Vagina (tissue), 2 donors: ENCODE measurements at places on chromosomes 2 and 18. TPM values are rescaled to one million over a fixed set of nuclear protein-coding genes. Genes with fewer than 3 reads are reported as not detected.
A peak's percentile ranks its signal among the peaks of the same experiment; 100 is the strongest.

- peaks cover 15% of the 10 kb centered on the region for H3K4me1 ChIP-seq
- no peaks in the 10 kb centered on the region for H3K27me3 ChIP-seq
- H3K27ac ChIP-seq, result no peak overlapping the region
- no peak overlapping the region for H3K4me3 ChIP-seq
- no peaks in the 10 kb centered on the region for H3K36me3 ChIP-seq
These were observed 90.3 kb downstream of the ROCK2 start for GRCh38 chr2:11254100-11254536.

DNA sequence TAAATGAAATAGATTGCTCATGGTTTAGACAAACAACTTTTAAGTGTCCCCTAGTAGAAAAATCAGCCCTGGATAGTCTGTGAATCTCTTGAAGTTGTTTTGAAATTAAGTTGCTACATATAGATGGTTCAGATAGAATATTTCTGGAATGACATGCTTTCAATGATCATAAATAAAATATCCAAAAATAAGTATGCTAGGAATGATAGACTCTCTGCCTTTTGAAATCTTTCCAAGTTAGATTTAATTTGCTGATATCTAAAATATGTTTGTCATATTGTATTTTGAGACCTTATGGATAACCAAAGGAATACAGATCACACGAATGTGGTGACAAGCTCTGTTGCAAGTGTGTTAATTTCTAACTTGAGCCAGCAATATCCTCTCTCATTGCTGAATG lies 488.7 kb downstream of the THSD7B start:
- DNase-seq, result no peak
- H3K27me3 ChIP-seq, result no peaks in the 10 kb centered on the region
- no peaks in the 10 kb centered on the region for H3K4me1 ChIP-seq

- no peak for DNase-seq
- H3K4me3 ChIP-seq, result no peak overlapping the region
- H3K36me3 ChIP-seq, result no peaks in the 10 kb centered on the region
- H3K27me3 ChIP-seq, result no peaks in the 10 kb centered on the region
- H3K27ac ChIP-seq, result peak overlapping the region; percentile 12
- no peaks in the 10 kb centered on the region for H3K4me1 ChIP-seq
These were observed 105.6 kb upstream of the NDUFV2 start for GRCh38 chr18:8996771-8997432.

DNA sequence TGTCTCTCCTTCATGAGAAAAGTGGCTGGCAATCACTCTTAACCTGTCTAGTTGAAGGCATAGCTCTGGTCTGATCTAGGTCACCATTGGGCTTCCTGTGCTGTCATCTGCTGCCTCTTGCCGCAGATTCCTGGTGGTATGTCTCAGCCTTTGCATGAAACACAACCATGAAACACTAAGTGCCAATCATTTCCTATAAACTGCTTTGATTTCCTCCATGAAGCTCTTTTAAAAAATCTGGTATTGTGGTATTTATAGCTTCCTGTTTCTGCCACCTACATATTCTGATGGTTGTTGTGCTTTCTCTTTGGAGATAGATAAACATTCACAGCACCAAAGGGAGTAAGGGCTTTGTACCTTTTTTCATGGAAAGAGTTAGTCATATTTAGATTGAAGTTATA lies 120.0 kb upstream of the EPC2 start:
- no peak for DNase-seq
- no peak overlapping the region for H3K4me3 ChIP-seq
- H3K27me3 ChIP-seq, result no peaks in the 10 kb centered on the region
- no peaks in the 10 kb centered on the region for H3K36me3 ChIP-seq

The SH2D6 gene
- total RNA-seq, result not detected

- H3K27me3 ChIP-seq, result no peaks in the 10 kb centered on the region
- H3K4me3 ChIP-seq, result no peak overlapping the region
- peak; percentile 77 for DNase-seq
- peaks cover 3% of the 10 kb centered on the region for H3K4me1 ChIP-seq
These were observed 20.6 kb downstream of the CROCC2 start for GRCh38 chr2:240926516-240927389.

The SCN2A gene
- total RNA-seq, result 1.2 TPM

GRCh38 chr2:229300790-229301189 lies 29.7 kb upstream of the PID1 start:
- H3K4me1 ChIP-seq, result peaks cover 8% of the 10 kb centered on the region
- no peak for DNase-seq
- H3K27ac ChIP-seq, result no peak overlapping the region
- H3K27me3 ChIP-seq, result no peaks in the 10 kb centered on the region

The SIX3 gene
- not detected for total RNA-seq

- H3K27ac ChIP-seq, result no peak overlapping the region
- no peak for DNase-seq
- H3K36me3 ChIP-seq, result peaks cover 58% of the 10 kb centered on the region
- H3K27me3 ChIP-seq, result no peaks in the 10 kb centered on the region
These were observed 115.2 kb downstream of the ACVR1 start for GRCh38 chr2:157760949-157761348.

GRCh38 chr18:69898241-69898861 lies 49.3 kb downstream of the CD226 start:
- H3K27me3 ChIP-seq, result no peaks in the 10 kb centered on the region
- H3K36me3 ChIP-seq, result no peaks in the 10 kb centered on the region
- H3K4me1 ChIP-seq, result no peaks in the 10 kb centered on the region
- H3K4me3 ChIP-seq, result no peak overlapping the region
- H3K27ac ChIP-seq, result no peak overlapping the region

The CPLX4 gene
- total RNA-seq, result not detected

- no peaks in the 10 kb centered on the region for H3K36me3 ChIP-seq
- H3K4me1 ChIP-seq, result no peaks in the 10 kb centered on the region
- no peak overlapping the region for H3K4me3 ChIP-seq
- no peak for DNase-seq
- no peak overlapping the region for H3K27ac ChIP-seq
These were observed 171.3 kb downstream of the PTGR3 start for GRCh38 chr18:75037689-75037955.

DNA sequence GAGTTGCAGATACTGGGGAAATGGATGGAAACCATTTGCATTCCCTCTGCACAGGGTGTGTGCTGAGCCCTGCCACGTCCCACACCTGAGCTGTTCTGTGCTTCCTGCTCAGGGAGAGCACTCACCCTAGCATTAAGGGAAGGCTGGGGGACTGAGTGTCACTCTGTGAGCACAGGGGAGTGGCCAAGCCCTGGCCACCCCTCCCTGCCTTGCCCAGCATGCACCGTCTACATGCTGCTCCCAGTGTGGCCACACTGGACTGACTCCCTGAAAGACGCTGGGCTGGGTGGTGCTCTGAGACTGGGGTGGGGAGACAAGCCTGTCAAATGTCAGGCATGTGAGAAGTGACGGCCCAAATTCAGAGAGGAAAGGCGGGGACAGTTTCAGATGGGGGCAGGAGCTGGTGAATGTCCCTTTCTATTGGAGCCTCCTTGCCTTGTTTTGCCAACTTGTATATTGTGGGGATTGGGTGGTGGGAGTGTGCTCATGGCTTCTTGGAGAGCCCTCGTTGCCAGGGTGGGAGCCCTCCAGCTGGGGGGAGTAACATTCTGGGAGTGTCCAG lies 298.4 kb upstream of the HS6ST1 start:
- no peaks in the 10 kb centered on the region for H3K27me3 ChIP-seq
- no peak for DNase-seq
- no peak overlapping the region for H3K4me3 ChIP-seq
- H3K27ac ChIP-seq, result no peak overlapping the region

The DAPL1 gene
- total RNA-seq, result 101 TPM

The GBX2 gene
- not detected for total RNA-seq

GRCh38 chr2:42568401-42569115 lies at the start of gene MTA3:
TSS of gene MTA3 (plus strand) at chr2:42568632. CDS start at chr2:42568746, 114 bp downstream.
- H3K36me3 ChIP-seq, result peaks cover 11% of the 10 kb centered on the region
- peak within 1 kb of the TSS; percentile 94 for H3K27ac ChIP-seq

GRCh38 chr18:58221060-58221725 lies 177.2 kb downstream of the NEDD4L start:
- DNase-seq, result no peak
- H3K27me3 ChIP-seq, result no peaks in the 10 kb centered on the region
- no peaks in the 10 kb centered on the region for H3K36me3 ChIP-seq
- peak overlapping the region; percentile 24 for H3K4me3 ChIP-seq
- H3K4me1 ChIP-seq, result peaks cover 31% of the 10 kb centered on the region

The C2orf66 gene
- not detected for total RNA-seq

The SULT1C2 gene
- not detected for total RNA-seq

The FABP1 gene
- not detected for total RNA-seq

GRCh38 chr2:210046851-210047500 lies 44.5 kb downstream of the RPE start:
- DNase-seq, result no peak
- H3K4me3 ChIP-seq, result no peak overlapping the region
- no peaks in the 10 kb centered on the region for H3K4me1 ChIP-seq
- H3K36me3 ChIP-seq, result peaks cover 21% of the 10 kb centered on the region

DNA sequence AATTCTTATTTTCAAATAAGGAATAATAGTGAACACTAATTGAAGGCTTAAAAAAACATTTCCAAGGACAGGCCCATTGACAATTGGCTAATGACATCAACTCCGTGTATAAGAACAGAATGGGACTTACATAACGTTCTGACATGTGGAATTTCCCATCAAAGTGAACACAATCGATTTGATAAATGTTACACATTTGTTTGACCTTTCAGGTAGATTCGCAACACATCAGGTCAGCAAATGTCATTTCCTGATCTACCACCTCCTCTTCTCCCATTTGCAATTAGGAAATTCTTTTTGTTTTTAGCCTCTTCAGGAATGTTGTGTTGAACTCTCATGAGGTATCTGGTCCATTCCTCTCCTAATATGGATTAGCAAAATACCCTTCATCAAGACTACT lies 292.9 kb upstream of the SLC14A2 start:
- H3K27ac ChIP-seq, result no peak overlapping the region
- H3K4me3 ChIP-seq, result no peak overlapping the region
- no peaks in the 10 kb centered on the region for H3K27me3 ChIP-seq
- DNase-seq, result no peak
- peaks cover 25% of the 10 kb centered on the region for H3K4me1 ChIP-seq

DNA sequence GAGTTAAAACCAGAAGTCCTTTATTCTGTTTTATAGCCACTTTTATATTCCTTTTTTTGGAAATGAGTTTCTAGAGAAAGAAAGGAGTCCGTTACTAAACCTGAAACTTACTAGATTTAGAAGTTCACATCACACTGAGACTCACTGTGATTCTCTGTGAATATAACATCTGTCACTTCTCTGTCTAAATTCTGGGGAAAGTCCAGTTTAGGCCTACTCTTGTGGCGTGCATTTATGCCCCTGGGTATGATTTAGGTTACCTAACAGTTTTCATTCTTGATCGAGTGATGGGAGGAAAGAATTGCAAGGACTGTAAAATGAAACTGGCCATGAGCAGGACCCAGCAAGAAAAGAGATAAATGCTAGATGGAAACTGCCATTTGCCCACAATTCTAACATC lies 449.6 kb downstream of the SPAG16 start:
- no peaks in the 10 kb centered on the region for H3K36me3 ChIP-seq
- H3K27me3 ChIP-seq, result no peaks in the 10 kb centered on the region
- no peak overlapping the region for H3K27ac ChIP-seq
- no peak overlapping the region for H3K4me3 ChIP-seq

The WDFY1 gene
- total RNA-seq, result 44.2 TPM

The HTR2B gene
- 0.49 TPM for total RNA-seq

The FN1 gene
- 292 TPM for total RNA-seq

GRCh38 chr2:159195697-159196096 lies 90.8 kb downstream of the WDSUB1 start:
- H3K36me3 ChIP-seq, result peaks cover 45% of the 10 kb centered on the region
- H3K27me3 ChIP-seq, result no peaks in the 10 kb centered on the region
- H3K27ac ChIP-seq, result no peak overlapping the region
- H3K4me3 ChIP-seq, result no peak overlapping the region
- H3K4me1 ChIP-seq, result no peaks in the 10 kb centered on the region

DNA sequence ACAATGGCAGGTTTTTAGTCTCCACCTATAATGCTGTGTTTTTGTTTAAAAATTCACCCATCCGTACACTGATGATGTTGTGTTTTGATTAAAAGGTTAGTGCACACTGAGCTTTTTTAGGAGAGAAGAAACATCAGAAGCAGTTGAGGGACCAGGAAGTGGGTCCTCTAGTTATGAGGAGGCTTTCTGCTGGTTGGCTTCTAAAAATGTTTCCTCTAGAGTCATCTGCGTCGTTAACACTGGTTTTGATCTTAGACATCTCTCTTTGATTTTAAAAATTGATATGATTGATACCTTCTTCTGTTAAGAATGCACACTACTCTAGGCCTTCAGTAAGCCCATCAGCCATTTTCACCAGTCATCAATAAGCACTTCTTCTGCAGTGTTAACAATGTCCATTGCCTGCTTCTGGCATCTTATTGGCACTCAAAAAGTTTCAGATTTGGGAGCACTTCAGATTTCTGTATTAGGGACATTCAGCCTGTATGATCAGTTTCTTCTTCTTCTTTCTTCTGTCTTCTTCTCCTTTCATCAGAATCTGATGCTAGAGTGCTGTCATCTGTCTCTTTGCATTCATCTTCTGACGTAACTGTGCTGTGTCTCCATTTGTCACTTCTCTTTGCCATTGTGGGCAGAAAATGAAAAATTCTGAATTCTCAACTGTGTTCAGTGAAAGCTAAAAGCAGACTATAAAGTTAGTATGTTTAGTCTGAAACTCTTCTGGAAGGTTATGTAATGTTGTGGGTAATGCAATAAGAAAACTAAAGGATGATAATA lies 56.3 kb downstream of the PHLPP1 start:
- no peak overlapping the region for H3K27ac ChIP-seq
- H3K27me3 ChIP-seq, result no peaks in the 10 kb centered on the region
- no peak for DNase-seq
- no peak overlapping the region for H3K4me3 ChIP-seq
- H3K36me3 ChIP-seq, result no peaks in the 10 kb centered on the region

GRCh38 chr2:241859436-241860183 lies 916 bp upstream of the PDCD1 start:
- no peaks in the 10 kb centered on the region for H3K36me3 ChIP-seq
- DNase-seq, result no peak
- H3K4me1 ChIP-seq, result peaks cover 31% of the 10 kb centered on the region

- H3K27me3 ChIP-seq, result no peaks in the 10 kb centered on the region
- no peak overlapping the region for H3K27ac ChIP-seq
- H3K36me3 ChIP-seq, result no peaks in the 10 kb centered on the region
- no peak overlapping the region for H3K4me3 ChIP-seq
- DNase-seq, result no peak
These were observed 124.2 kb upstream of the MEX3C start for GRCh38 chr18:51321696-51322095.

DNA sequence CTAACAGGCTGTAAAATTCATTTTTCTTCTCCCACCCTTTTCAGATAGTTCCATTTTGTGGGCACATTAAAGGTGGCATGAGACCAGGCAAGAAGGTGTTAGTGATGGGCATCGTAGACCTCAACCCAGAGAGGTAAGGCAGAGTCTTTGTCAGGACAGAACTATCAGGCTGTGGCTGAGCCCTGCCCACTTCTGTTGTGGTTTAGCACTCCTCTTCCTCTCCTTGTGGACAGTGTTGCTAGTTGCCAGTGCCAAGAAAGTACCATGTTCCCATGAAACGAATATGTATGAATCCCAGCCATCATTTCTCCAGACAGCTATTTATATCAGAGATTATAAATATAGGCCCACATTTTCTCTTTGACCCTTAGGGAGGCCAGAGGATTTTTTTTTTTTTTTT lies 1.6 kb downstream of the LGALSL start:
- H3K4me3 ChIP-seq, result no peak overlapping the region
- H3K27ac ChIP-seq, result peak overlapping the region; percentile 97
- no peak for DNase-seq
- H3K36me3 ChIP-seq, result no peaks in the 10 kb centered on the region

- no peaks in the 10 kb centered on the region for H3K36me3 ChIP-seq
- DNase-seq, result no peak
- H3K4me1 ChIP-seq, result peaks cover 83% of the 10 kb centered on the region
- H3K27ac ChIP-seq, result peak overlapping the region; percentile 43
- no peak overlapping the region for H3K4me3 ChIP-seq
- H3K27me3 ChIP-seq, result no peaks in the 10 kb centered on the region
These were observed 6.0 kb downstream of the RAB11FIP5 start for GRCh38 chr2:73106791-73107190.

- H3K4me1 ChIP-seq, result peaks cover 21% of the 10 kb centered on the region
- H3K36me3 ChIP-seq, result peaks cover 4% of the 10 kb centered on the region
- no peaks in the 10 kb centered on the region for H3K27me3 ChIP-seq
- DNase-seq, result no peak
These were observed 15.4 kb downstream of the PPIG start for GRCh38 chr2:169599568-169599967.

The TMEM178A gene
- 2.0 TPM for total RNA-seq
